ENCODE measurements at places on chromosomes 5 and 9. TPM values are rescaled to one million over a fixed set of nuclear protein-coding genes. Genes with fewer than 3 reads are reported as not detected.

GRCh38 chr5:35229076-35230037 lies 930 bp downstream of the PRLR start:
- H3K4me3 ChIP-seq: peak overlapping the region; percentile 90
- DNase-seq: no peak
- no peaks in the 10 kb centered on the region for H3K36me3 ChIP-seq
- peaks cover 31% of the 10 kb centered on the region for H3K4me1 ChIP-seq
- H3K27ac ChIP-seq: peak overlapping the region; percentile 81
- H3K27me3 ChIP-seq: peaks cover 8% of the 10 kb centered on the region

DNA sequence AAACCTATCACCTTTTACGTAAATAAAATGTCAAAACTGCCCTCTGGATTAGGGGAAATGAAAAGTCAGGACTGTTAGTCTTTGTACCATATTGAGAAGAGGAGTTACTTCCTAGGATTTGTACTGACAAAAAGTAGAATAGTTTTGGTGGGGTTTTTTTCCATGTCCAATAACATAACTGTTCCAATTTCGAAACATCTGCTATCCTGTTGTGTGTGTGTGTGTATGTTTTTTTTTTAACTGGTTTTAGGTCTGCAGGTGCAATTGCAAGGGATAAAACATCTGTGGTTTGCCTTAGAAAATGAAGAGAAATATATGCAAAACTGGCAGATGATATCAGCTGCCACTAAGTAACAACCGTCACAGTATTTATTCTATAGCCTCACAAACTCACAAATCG lies 506.8 kb downstream of the NFIB start:
- H3K27ac ChIP-seq: no peak overlapping the region
- DNase-seq: no peak
- H3K36me3 ChIP-seq: no peaks in the 10 kb centered on the region
- peaks cover 14% of the 10 kb centered on the region for H3K4me1 ChIP-seq
- no peak overlapping the region for H3K4me3 ChIP-seq

DNA sequence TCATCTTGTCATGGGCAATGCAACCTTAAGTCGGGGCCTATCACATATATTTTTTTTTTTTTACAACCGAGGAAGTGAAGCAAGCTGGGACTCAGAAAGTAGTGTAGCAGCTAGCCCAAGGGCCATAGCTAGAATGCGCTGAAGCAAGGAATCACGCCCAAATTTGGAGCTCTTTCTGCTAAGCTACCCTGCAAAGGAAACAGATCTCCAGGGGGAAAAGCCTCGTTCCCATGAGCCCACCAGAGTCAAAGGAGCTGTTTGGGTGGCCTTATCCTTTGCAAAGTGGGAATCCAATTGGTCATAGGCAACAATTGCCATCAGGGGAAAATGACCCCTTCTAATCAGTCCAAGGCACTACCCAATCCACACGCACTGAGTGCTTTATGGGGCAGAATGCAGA lies 390.4 kb downstream of the EBF1 start:
- no peak overlapping the region for H3K4me3 ChIP-seq
- H3K4me1 ChIP-seq: no peaks in the 10 kb centered on the region
- H3K36me3 ChIP-seq: peaks cover 43% of the 10 kb centered on the region
- no peak overlapping the region for H3K27ac ChIP-seq
- H3K27me3 ChIP-seq: peaks cover 11% of the 10 kb centered on the region

- no peak for DNase-seq
- no peak overlapping the region for H3K27ac ChIP-seq
- H3K27me3 ChIP-seq: no peaks in the 10 kb centered on the region
- peaks cover 5% of the 10 kb centered on the region for H3K4me1 ChIP-seq
- no peaks in the 10 kb centered on the region for H3K36me3 ChIP-seq
These were observed 9.6 kb upstream of the NDFIP1 start for GRCh38 chr5:142098931-142099330.

GRCh38 chr5:150465927-150466326 lies 16.4 kb upstream of the RPS14 start:
- H3K27me3 ChIP-seq: no peaks in the 10 kb centered on the region
- no peak overlapping the region for H3K27ac ChIP-seq
- H3K36me3 ChIP-seq: no peaks in the 10 kb centered on the region
- H3K4me1 ChIP-seq: peaks cover 3% of the 10 kb centered on the region
- DNase-seq: no peak

GRCh38 chr5:95591490-95591901 lies 28.4 kb upstream of the GPR150 start:
- H3K4me1 ChIP-seq: no peaks in the 10 kb centered on the region
- no peaks in the 10 kb centered on the region for H3K27me3 ChIP-seq
- H3K4me3 ChIP-seq: no peak overlapping the region
- peaks cover 9% of the 10 kb centered on the region for H3K36me3 ChIP-seq
- H3K27ac ChIP-seq: no peak overlapping the region

GRCh38 chr9:37509536-37509935 lies 23.8 kb downstream of the POLR1E start:
- no peaks in the 10 kb centered on the region for H3K27me3 ChIP-seq
- H3K4me3 ChIP-seq: no peak overlapping the region
- H3K27ac ChIP-seq: no peak overlapping the region
- peaks cover 13% of the 10 kb centered on the region for H3K36me3 ChIP-seq

The MAT2B gene
- 41.2 TPM for total RNA-seq

DNA sequence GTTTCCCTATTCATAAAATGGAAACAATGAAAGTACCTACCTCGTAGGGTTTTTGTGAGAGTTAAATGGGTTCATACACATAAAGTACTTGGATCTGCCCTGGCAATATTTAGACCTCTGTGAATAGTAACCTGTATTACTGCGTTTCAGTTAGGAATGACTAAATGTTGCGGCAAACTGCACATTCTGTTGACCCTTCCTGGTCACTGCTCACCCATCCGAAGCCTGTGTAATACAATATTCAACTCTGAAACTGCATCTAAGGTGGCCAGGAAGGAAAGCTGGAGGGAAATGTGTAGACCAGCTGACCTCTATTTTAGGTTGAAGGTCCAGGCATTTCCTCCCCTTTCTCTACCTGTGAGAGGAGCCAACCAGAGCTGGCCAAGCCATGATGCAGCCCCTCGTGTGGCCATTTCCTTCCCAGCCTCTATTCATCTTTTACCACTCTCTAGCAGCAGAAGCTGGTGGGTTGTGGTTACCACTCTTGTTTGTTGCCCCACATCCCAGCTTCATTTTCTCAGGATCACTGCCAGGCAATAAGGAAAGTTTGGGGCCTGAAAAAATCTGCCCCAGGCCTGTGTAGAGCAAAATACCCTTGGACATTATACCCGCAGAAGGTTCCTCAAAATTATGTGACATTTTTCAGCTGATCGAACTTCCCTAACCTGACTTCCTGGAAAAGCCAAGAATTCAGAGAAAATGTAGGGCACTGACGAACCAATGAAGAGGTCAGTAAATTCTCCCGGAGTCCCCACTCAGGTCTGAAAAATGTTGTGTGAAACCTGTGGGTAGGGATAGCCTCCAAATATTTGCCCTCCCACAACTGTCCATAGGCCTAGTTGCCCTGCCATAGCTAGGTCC lies 20.5 kb upstream of the PDCD1LG2 start:
- H3K4me3 ChIP-seq: no peak overlapping the region
- H3K27ac ChIP-seq: no peak overlapping the region
- no peaks in the 10 kb centered on the region for H3K4me1 ChIP-seq
- no peaks in the 10 kb centered on the region for H3K27me3 ChIP-seq

DNA sequence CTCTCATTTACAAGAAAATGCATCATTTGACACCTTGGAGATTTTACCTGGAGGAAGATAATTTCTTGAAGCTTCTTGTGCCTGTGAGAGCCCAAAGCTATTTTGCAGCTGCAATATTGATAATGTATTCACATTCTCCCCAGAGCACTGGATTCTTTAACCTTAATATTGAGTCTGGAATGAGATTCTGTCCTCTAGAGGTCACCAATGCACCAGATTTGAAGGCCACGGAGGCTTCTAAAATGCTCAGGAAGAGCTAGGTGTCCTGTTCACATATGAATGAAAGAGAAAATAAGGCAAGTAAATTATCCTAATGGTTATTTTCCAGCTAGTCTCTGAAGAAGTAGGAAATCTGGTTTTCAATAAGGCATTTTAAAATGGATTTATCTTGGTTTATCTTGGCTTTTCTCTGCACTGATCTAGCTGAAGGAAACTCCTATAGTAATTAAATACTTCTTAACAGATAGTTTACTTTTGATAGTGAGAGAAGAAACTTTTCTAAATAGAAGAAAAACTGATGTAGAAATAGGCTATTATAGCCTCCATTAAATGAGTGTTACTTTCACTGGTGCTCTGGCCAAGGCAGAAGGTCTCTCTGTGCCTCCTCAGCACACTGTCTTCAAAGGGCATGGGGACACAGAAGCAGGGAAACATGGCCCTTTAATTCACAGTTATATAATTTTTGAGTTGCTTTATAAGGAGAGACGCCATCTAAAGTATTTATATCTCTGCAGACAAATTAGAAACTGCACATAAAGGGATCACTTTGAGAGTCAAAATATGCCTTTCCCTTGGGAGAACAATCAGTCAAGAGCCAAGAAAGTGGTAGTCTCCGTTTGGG lies 297.0 kb upstream of the ACTBL2 start:
- no peak for DNase-seq
- peaks cover 53% of the 10 kb centered on the region for H3K4me1 ChIP-seq
- H3K27me3 ChIP-seq: no peaks in the 10 kb centered on the region

- no peak for DNase-seq
- no peak overlapping the region for H3K4me3 ChIP-seq
- H3K36me3 ChIP-seq: no peaks in the 10 kb centered on the region
- no peak overlapping the region for H3K27ac ChIP-seq
- H3K4me1 ChIP-seq: no peaks in the 10 kb centered on the region
These were observed 8.7 kb downstream of the ASS1 start for GRCh38 chr9:130453487-130453886.
